Type B pancreatic cell (in vitro differentiated cells): ENCODE measurements at places on chromosomes 3 and 15. TPM values are rescaled to one million over a fixed set of nuclear protein-coding genes. Genes with fewer than 3 reads are reported as not detected.
A peak's percentile ranks its signal among the peaks of the same experiment; 100 is the strongest.

- peaks cover 22% of the 10 kb centered on the region for H3K4me1 ChIP-seq
- H3K4me3 ChIP-seq: peak overlapping the region; percentile 74
- peak overlapping the region; percentile 99 for H3K27ac ChIP-seq
- no peaks in the 10 kb centered on the region for H3K27me3 ChIP-seq
Observed at GRCh38 chr3:11769704-11770476, 76.8 kb downstream of the TAMM41 start.

- no peaks in the 10 kb centered on the region for H3K36me3 ChIP-seq
- no peak for DNase-seq
- H3K27ac ChIP-seq: no peak overlapping the region
- H3K4me1 ChIP-seq: peaks cover 11% of the 10 kb centered on the region
- H3K27me3 ChIP-seq: peaks cover 3% of the 10 kb centered on the region
- H3K4me3 ChIP-seq: no peak overlapping the region
Observed at GRCh38 chr3:190443257-190443656, 6.4 kb downstream of the TMEM207 start.

- H3K4me3 ChIP-seq: no peak overlapping the region
- H3K36me3 ChIP-seq: no peaks in the 10 kb centered on the region
- no peaks in the 10 kb centered on the region for H3K4me1 ChIP-seq
- H3K27ac ChIP-seq: no peak overlapping the region
Observed at GRCh38 chr3:19559724-19560442, 374.1 kb downstream of the EFHB start.

DNA sequence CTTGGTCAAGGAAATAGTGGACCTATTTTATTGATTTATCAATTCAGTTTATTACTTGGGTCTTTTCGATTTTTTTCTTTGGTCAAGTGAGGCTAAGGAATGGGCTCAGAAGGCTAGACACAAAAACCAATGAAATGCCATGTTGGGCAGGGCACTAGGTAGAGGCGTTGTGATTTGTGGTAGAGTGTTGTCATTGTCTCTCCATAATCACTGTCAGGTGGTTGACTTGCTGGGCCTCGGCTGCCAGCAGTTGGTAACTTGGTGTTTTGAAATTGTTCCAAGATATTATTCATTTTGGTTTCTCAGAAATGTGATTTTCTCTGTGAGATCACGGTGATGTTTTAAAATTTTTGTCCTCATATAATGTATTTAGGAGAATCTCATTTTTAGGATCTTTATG, 173.6 kb downstream of the KLHL25 start:
- no peaks in the 10 kb centered on the region for H3K27me3 ChIP-seq
- DNase-seq: no peak

DNA sequence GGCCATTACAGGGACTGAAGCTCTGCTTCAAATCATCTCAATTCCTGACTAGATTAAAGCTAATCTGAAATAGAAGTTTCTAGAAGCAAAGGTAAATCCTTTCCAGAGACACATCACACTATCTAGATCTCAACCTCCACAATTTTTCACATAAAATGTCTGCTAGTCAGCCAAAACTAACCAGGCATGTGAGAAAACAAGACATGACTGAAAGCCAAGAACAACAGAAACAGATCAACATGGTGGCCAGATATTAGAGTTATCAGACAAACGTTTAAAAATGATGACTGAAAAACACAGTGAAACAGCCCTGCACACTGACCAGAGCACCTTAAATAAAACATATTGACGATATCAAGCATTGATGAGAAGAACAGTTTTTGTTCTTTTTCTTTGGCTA, 59.1 kb downstream of the SUMF1 start:
- H3K4me3 ChIP-seq: no peak overlapping the region
- DNase-seq: no peak
- H3K36me3 ChIP-seq: peaks cover 22% of the 10 kb centered on the region
- H3K4me1 ChIP-seq: peaks cover 30% of the 10 kb centered on the region
- H3K27ac ChIP-seq: no peak overlapping the region

The MAGEF1 gene
- total RNA-seq: 69.2 and 75.2 TPM in 2 replicates

The SV2B gene
- total RNA-seq: 1.7 and 3.1 TPM in 2 replicates

The AGTR1 gene
- 0.90 and 2.4 TPM in 2 replicates for total RNA-seq

The CFAP161 gene
- total RNA-seq: 0.36 TPM in 1 of 2 replicates, not detected in the other

The CLDN18 gene
- total RNA-seq: 7.3 and 50.8 TPM in 2 replicates

The SEMA7A gene
- total RNA-seq: 6.3 and 11.2 TPM in 2 replicates
